IPS DF 6.9 (cell line): ENCODE measurements at places on chromosomes 4 and X.

DNA sequence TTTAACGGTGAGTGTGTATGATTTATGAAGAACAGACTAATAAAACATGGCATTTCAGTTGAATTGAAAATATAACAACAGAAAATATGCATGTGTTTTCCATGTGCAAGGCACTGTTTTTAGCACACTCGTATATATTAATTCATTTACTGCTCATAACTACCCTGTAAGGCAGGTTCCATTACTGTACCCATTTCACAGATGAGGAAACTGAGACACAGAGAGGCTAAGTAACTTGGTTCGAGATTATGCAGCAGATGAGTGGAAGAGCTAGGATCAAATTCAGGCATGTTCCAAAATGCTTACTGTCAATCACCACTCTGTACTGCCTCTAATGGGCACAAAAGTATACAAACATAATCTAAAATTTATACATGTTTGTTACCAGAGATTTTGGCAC lies 20.4 kb downstream of the MBNL3 start:
- no peak for DNase-seq
- no peak overlapping the region for H3K4me3 ChIP-seq
- no peaks in the 10 kb centered on the region for H3K27me3 ChIP-seq
- H3K36me3 ChIP-seq, result no peaks in the 10 kb centered on the region

DNA sequence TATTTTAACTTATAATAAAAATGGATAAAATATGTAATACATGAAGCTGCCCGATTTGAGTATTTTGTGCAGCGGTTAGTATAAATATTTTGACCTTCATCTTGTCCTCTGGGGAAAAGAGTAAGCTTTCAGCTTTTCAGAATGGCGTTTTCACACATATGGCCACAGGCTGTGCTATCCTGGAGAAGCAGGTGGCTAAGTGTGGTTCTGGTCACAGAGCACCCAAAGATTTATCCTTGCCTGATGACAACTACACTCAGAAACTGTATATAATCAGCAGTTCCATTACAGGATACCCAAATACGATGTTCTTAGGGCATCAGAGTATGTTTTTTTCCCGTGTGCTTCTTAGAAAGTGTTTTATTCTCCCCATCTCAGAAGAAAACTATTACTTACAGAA lies 42.3 kb upstream of the ANK2 start:
- no peaks in the 10 kb centered on the region for H3K27me3 ChIP-seq
- H3K4me3 ChIP-seq, result no peak overlapping the region
- H3K4me1 ChIP-seq, result no peaks in the 10 kb centered on the region
- H3K36me3 ChIP-seq, result no peaks in the 10 kb centered on the region

GRCh38 chr4:1285151-1285789 lies 4.4 kb upstream of the MAEA start:
- H3K27me3 ChIP-seq, result no peaks in the 10 kb centered on the region
- no peak for DNase-seq
- H3K4me1 ChIP-seq, result no peaks in the 10 kb centered on the region
- no peak overlapping the region for H3K4me3 ChIP-seq
- no peaks in the 10 kb centered on the region for H3K36me3 ChIP-seq
- H3K27ac ChIP-seq, result no peak overlapping the region

GRCh38 chrX:1248331-1249061 lies 20.1 kb upstream of the CSF2RA start:
- H3K36me3 ChIP-seq, result no peaks in the 10 kb centered on the region
- no peak for DNase-seq
- peak overlapping the region; percentile 46 for H3K27ac ChIP-seq
- H3K4me3 ChIP-seq, result peak overlapping the region; percentile 24; the same call in 1 of the 2 replicates

GRCh38 chr4:152949930-152950329 lies 13.8 kb downstream of the FHDC1 start:
- H3K4me3 ChIP-seq, result no peak overlapping the region
- H3K36me3 ChIP-seq, result peaks cover 6% of the 10 kb centered on the region; the same call in 1 of the 2 replicates
- DNase-seq, result no peak
- peaks cover 10% of the 10 kb centered on the region; the same call in 1 of the 2 replicates for H3K4me1 ChIP-seq

- H3K4me1 ChIP-seq, result no peaks in the 10 kb centered on the region
- DNase-seq, result no peak
- H3K27me3 ChIP-seq, result no peaks in the 10 kb centered on the region
- no peak overlapping the region for H3K4me3 ChIP-seq
- H3K27ac ChIP-seq, result no peak overlapping the region
- H3K36me3 ChIP-seq, result no peaks in the 10 kb centered on the region
Measured at GRCh38 chr4:174582463-174582862, 60.2 kb upstream of the HPGD start.

GRCh38 chr4:84937381-84937977 lies 29.0 kb downstream of the WDFY3 start:
- no peak overlapping the region for H3K4me3 ChIP-seq
- H3K4me1 ChIP-seq, result no peaks in the 10 kb centered on the region
- no peaks in the 10 kb centered on the region for H3K27me3 ChIP-seq
- no peak for DNase-seq
- H3K36me3 ChIP-seq, result no peaks in the 10 kb centered on the region

- no peak for DNase-seq
- no peaks in the 10 kb centered on the region for H3K4me1 ChIP-seq
- H3K27me3 ChIP-seq, result no peaks in the 10 kb centered on the region
- no peaks in the 10 kb centered on the region for H3K36me3 ChIP-seq
Measured at GRCh38 chr4:88244816-88245579, 39.4 kb downstream of the PPM1K start.

DNA sequence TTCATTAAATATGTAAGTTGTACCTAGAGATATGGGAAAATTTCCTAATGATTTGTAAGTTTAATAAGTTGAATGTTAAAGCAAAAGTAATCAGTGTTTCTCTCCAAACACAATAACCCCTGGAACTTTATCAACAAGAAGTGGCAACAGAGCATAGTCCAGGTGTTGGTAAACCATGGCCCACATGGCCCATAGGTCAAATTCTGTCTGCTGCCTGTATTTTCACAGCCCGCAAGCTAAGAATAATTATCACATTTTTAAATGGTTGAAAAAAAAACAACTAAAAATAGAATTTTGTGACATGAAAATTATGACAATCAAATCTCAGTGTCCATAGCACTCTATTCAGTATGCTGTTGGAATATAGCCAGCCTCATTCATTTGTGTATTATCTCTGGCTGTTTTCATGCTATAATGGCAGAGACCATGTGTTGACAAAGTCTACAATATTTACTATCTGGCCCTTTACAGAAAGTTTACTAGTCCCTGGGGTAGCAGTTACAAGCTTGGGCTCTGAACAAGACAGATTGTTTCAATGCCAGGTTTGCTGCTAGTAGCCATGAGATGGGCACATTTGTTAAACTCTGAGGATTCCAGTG lies 395.8 kb downstream of the GASK1B start:
- no peak overlapping the region for H3K27ac ChIP-seq
- H3K36me3 ChIP-seq, result no peaks in the 10 kb centered on the region
- no peak for DNase-seq
- no peaks in the 10 kb centered on the region for H3K4me1 ChIP-seq
- no peaks in the 10 kb centered on the region; the same call in 1 of the 2 replicates for H3K27me3 ChIP-seq

DNA sequence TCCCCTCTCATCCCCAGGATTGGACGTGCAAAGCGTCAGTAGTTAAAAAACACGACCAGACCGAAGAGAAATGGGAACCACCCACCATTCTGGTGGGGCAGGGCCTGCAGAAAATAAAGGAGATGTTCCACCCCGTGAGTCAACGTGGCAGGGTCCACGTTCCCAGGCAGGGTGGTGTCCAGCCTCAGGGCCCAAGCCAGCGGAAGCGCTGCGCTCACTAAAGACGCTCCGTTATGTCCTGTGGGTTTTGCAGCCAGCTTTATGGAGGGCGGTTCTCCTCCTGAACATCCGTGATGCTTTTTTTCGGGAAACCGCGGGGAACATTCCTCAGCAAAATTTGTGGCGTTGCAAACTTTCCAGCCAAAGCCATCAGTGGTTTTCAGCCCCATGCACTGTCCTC lies 93.4 kb upstream of the SHOX start:
- no peak overlapping the region for H3K27ac ChIP-seq
- DNase-seq, result no peak
- no peaks in the 10 kb centered on the region for H3K27me3 ChIP-seq
- H3K4me1 ChIP-seq, result no peaks in the 10 kb centered on the region; the same call in 1 of the 2 replicates
- H3K36me3 ChIP-seq, result no peaks in the 10 kb centered on the region
- no peak overlapping the region for H3K4me3 ChIP-seq

- no peaks in the 10 kb centered on the region for H3K27me3 ChIP-seq
- H3K36me3 ChIP-seq, result no peaks in the 10 kb centered on the region
- no peak for DNase-seq
- no peaks in the 10 kb centered on the region for H3K4me1 ChIP-seq
Measured at GRCh38 chr4:81688085-81688484, 216.4 kb upstream of the RASGEF1B start.

DNA sequence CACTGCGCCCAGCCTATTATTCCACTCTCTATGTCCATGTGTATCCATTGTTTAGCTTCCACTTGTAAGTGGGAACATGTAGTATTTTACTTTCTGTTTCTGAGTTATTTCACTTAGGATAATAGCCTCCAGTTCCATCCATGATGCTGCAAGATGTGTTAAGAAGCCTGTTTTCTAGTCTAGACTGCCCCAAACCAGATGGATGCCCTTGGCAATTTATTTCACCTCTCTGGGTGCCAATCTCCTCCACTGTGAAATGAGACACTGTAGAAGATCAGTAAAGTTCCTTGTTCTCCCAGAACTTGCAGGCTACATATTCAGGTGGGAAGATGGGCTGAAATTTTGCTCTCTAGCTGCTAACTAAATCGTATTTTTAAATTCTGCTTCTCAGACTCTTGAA lies 72.8 kb downstream of the TSPAN5 start:
- no peaks in the 10 kb centered on the region for H3K36me3 ChIP-seq
- H3K27ac ChIP-seq, result no peak overlapping the region
- H3K27me3 ChIP-seq, result no peaks in the 10 kb centered on the region

GRCh38 chrX:129845616-129846190 lies 2.0 kb upstream of the ZDHHC9 start:
- no peaks in the 10 kb centered on the region for H3K27me3 ChIP-seq
- no peak for DNase-seq
- H3K4me1 ChIP-seq, result no peaks in the 10 kb centered on the region
- H3K4me3 ChIP-seq, result no peak overlapping the region
- no peak overlapping the region for H3K27ac ChIP-seq

DNA sequence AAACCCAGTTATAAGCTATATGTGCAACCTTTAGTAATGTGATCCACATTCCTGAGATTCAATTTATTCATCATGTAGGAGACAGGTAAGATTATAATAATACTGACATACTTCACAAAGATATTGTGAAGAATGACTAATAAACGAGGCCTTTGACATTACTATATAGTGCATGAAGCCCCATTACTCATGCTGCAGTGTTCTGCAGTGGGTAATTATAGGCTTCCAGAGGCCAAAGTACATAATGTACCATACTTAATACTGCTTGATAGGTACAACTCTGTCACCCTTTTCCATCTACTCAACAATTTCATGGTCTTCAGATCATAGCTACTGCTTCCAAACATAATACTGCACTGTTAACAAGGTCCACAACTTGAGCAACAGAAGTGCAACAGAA lies 68.9 kb downstream of the COL25A1 start:
- DNase-seq, result no peak
- H3K36me3 ChIP-seq, result no peaks in the 10 kb centered on the region
- no peaks in the 10 kb centered on the region for H3K4me1 ChIP-seq
- H3K4me3 ChIP-seq, result no peak overlapping the region

DNA sequence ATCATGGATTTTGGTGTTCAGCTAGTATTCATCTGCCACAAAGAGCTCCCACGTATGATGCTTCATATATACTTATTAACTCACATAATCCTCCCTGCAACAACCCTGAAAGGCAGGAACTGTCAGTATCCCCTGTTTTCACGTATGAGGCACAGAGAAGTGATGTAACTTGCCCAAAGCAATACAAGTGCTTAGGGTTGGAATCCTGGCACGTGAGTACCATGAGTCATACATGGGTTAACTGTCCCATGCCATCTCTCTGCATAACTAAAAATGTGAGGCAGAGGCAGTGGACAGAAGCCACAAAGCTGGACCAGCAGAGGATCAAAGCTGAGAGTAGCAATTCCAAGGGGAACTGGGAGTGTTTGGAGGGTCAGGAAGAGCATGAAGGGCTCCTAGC lies 35.7 kb upstream of the EGFL6 start:
- H3K4me3 ChIP-seq, result no peak overlapping the region
- no peak overlapping the region for H3K27ac ChIP-seq
- no peaks in the 10 kb centered on the region for H3K36me3 ChIP-seq
- no peaks in the 10 kb centered on the region for H3K27me3 ChIP-seq

DNA sequence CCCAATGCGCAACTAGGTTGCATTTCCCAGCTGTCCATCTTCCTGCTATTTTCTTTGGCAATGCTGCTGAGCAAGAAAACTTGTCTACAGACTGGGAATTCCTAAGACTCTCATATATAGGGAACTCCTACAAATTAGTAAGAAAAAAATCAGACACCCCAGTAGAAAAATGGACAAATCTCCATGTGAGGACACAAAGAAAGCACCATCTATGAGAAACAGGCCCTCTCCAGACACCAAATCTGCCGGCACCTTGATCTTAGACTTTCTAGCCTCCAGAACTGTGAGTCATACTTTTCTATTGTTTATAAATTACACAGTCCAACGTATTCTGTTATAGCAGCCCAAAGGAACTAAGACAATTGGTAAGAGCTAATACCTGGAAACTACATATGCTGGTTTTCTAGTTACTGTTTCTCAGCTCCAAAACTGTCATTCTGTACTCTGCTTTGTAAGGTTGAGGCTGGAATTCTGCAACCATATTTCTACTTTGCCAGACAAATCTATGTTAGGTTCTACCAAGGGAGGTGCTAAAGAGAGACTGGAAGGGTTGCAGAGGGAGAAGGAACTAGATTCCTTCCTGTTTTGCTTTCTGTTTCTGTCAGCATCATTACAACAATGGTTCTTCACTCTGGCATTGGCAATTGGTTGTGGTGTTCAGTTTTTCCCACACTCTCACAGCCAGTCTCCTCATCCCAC lies 35.7 kb upstream of the FAM241A start:
- no peak overlapping the region for H3K27ac ChIP-seq
- H3K4me3 ChIP-seq, result no peak overlapping the region
- H3K4me1 ChIP-seq, result no peaks in the 10 kb centered on the region
- no peak for DNase-seq

GRCh38 chr4:38204339-38205035 lies 244.3 kb downstream of the PTTG2 start:
- H3K4me3 ChIP-seq, result no peak overlapping the region
- H3K36me3 ChIP-seq, result no peaks in the 10 kb centered on the region
- no peak for DNase-seq
- H3K27me3 ChIP-seq, result no peaks in the 10 kb centered on the region
- no peaks in the 10 kb centered on the region for H3K4me1 ChIP-seq
- no peak overlapping the region for H3K27ac ChIP-seq

DNA sequence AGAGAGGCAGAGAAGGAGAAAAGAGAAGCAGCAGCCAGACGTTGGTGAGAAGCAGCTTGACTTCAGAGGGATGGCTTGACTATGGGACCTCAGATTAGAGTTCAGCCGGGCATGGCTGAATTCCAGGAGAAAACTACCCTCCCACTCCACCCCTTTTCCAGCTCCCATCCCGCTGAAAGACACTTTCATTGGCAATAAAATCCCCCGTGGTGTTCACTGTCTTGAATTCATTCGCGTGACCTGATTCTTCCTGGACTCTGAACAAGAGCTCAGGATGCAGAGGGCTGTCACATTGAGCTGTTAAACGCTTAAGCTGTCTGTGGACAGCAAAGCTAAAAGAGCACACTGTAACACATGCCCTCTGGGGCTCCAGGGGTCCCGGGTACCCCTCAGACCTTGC lies 1575.3 kb upstream of the AGA start:
- no peak for DNase-seq
- H3K27me3 ChIP-seq, result no peaks in the 10 kb centered on the region
- H3K4me3 ChIP-seq, result no peak overlapping the region
- H3K36me3 ChIP-seq, result no peaks in the 10 kb centered on the region
- H3K27ac ChIP-seq, result no peak overlapping the region
- no peaks in the 10 kb centered on the region for H3K4me1 ChIP-seq

GRCh38 chrX:39574178-39574577 lies 523.6 kb downstream of the BCOR start:
- H3K27me3 ChIP-seq, result no peaks in the 10 kb centered on the region
- DNase-seq, result no peak
- H3K4me1 ChIP-seq, result no peaks in the 10 kb centered on the region

GRCh38 chr4:98027827-98028226 lies 115.4 kb downstream of the STPG2 start:
- no peaks in the 10 kb centered on the region for H3K27me3 ChIP-seq
- H3K4me3 ChIP-seq, result no peak overlapping the region
- H3K27ac ChIP-seq, result no peak overlapping the region
